Peyer's patch (tissue), 4 donors: ENCODE measurements at places on chromosomes 4 and X. TPM values are rescaled to one million over a fixed set of nuclear protein-coding genes. Genes with fewer than 3 reads are reported as not detected.
A peak's percentile ranks its signal among the peaks of the same experiment; 100 is the strongest.

MGARP gene
- total RNA-seq: not detected

COL25A1 gene
- not detected for total RNA-seq

SYN1 gene
- not detected for total RNA-seq

GRCh38 chr4:39480251-39480650, 21.4 kb downstream of the LIAS start:
- H3K27ac ChIP-seq: no peak overlapping the region
- no peaks in the 10 kb centered on the region for H3K4me1 ChIP-seq
- DNase-seq: no peak
- H3K4me3 ChIP-seq: no peak overlapping the region
- H3K27me3 ChIP-seq: no peaks in the 10 kb centered on the region
- peaks cover 21% of the 10 kb centered on the region for H3K36me3 ChIP-seq

DNA sequence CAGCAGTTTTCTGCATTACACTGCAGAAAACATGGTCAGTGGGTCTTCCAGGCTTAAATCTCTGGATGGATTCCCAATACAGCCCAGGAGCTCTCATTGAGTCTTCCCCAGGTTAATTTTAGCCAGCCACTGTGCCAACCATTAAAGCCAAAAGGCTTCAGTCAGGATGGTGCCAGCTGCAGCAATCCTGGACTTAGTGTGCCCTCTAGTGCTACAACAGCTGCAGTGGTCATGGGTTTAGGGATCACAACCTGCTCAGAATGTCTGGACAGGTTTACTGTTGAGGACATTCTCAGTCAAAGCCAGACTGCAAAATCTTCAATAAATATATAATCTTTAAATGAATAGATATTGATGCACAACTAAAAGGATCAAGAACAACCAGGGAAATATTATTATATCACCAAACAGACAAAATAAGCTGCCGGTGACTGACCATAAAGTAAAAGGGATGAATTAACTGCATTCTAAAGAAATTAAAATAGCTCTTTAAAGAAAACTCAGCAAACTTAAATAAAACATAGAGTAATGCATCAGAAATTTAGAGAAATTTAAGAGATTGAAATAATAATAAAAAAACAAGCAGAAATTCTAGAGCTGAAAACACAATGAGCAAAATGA, 639.9 kb downstream of the SPOCK3 start:
- no peaks in the 10 kb centered on the region for H3K36me3 ChIP-seq
- DNase-seq: no peak
- H3K4me3 ChIP-seq: no peak overlapping the region
- no peak overlapping the region for H3K27ac ChIP-seq
- no peaks in the 10 kb centered on the region for H3K27me3 ChIP-seq

DNA sequence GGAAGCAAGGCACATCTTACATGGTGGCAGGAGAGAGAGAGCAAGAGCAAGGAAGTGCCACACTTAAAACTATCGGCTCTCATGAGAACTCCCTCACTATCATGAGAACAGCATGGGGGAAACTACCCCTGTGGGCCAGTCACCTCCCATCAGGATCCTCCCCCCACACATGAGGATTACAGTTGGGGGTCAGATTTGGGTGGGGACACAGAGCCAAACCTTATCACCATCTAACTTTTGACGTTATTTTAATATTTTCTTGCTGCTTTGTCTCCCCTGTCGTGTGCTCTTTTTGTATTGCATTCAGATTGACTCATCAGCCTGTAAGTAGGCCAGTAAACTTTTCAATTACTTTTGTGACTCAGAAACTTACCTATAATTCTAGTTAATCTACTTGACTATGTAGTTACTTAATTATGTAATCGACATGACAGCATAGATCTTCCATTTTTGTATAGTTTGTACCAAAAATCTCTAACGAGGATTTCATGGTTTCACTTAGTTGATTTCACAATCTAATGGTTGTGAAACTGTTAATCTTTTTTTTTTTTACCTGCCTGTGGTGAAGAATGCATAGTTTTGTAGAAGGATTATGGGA, 18.3 kb downstream of the STIM2 start:
- no peak for DNase-seq
- H3K27ac ChIP-seq: peak overlapping the region; percentile 31
- H3K4me1 ChIP-seq: no peaks in the 10 kb centered on the region
- H3K36me3 ChIP-seq: no peaks in the 10 kb centered on the region
- H3K4me3 ChIP-seq: no peak overlapping the region

- DNase-seq: no peak
- H3K27me3 ChIP-seq: no peaks in the 10 kb centered on the region
- H3K4me1 ChIP-seq: peaks cover 4% of the 10 kb centered on the region
- no peak overlapping the region for H3K4me3 ChIP-seq
- no peak overlapping the region for H3K27ac ChIP-seq
Observed at GRCh38 chr4:130563889-130564418, 1468.0 kb downstream of the C4orf33 start.

- no peaks in the 10 kb centered on the region for H3K27me3 ChIP-seq
- no peak overlapping the region for H3K27ac ChIP-seq
- peaks cover 4% of the 10 kb centered on the region for H3K4me1 ChIP-seq
- H3K4me3 ChIP-seq: no peak overlapping the region
- no peak for DNase-seq
Observed at GRCh38 chr4:2390784-2391421, 27.5 kb downstream of the ZFYVE28 start.
